H1 (cell line): ENCODE measurements at places on chromosomes 6 and 20. TPM values are rescaled to one million over a fixed set of nuclear protein-coding genes. Genes with fewer than 3 reads are reported as not detected.

The RNF146 gene
- 11.6 and 16.1 TPM in 2 replicates for polyA plus RNA-seq

The TNFAIP3 gene
- polyA plus RNA-seq: 1.1 and 2.0 TPM in 2 replicates

The PTGIS gene
- 29.9 and 44.0 TPM in 2 replicates for polyA plus RNA-seq

The WFDC10B gene
- polyA plus RNA-seq: 0.21 and 0.36 TPM in 2 replicates

The FOXA2 gene
- 0.09 TPM in 1 of 2 replicates, not detected in the other for polyA plus RNA-seq

The SLC17A2 gene
- not detected in 2 replicates for polyA plus RNA-seq

The STMN3 gene
- polyA plus RNA-seq: 51.5 and 70.8 TPM in 2 replicates

GRCh38 chr6:36753671-36754405, 56.2 kb downstream of the RAB44 start:
- DNase-seq: no peak

- DNase-seq: no peak
These were observed 315 bp upstream of the PDE10A start for GRCh38 chr6:165663377-165663735.

GRCh38 chr20:57819691-57820380, 110.0 kb upstream of the PMEPA1 start:
- DNase-seq: no peak

- DNase-seq: no peak
These were observed 452.7 kb upstream of the ADGRB3 start for GRCh38 chr6:68182386-68182785.
